D721Med (cell line): ENCODE measurements at places on chromosomes 7 and 10.

- no peak for DNase-seq
Measured at GRCh38 chr10:84352251-84352842, 24.0 kb downstream of the CCSER2 start.

DNA sequence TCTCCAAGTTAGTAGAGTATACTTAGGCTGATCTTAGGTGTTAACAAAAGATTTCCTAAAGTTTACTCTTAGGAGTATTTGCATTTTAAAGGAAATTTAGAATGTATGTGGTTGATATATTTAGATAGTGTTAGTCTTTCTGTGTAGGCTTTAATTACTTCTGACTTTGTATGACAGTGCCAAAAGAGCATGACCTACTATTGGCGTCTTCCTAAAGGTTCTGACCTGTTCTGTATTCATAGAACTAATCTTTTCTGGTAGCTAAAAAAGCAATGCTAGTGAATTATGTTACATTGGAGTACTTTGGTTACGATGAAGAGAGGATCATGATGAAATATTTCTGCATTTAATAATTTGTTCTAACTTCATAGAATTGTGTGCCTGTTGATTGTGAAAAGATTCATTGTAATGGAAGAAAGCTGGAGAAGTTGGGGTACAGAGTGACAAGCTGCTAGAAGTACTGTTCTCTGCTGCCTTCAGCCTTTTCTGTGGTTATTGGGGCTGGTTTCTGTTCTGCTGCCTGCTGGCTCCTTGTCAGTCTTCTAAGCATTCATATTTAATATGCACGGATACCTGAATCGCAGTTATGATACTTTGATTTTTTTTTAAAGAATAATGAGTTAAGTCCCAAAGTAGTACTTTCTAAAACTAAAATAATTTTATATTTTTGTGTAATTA is 13.2 kb downstream of the WAC start:
- no peak for DNase-seq

DNA sequence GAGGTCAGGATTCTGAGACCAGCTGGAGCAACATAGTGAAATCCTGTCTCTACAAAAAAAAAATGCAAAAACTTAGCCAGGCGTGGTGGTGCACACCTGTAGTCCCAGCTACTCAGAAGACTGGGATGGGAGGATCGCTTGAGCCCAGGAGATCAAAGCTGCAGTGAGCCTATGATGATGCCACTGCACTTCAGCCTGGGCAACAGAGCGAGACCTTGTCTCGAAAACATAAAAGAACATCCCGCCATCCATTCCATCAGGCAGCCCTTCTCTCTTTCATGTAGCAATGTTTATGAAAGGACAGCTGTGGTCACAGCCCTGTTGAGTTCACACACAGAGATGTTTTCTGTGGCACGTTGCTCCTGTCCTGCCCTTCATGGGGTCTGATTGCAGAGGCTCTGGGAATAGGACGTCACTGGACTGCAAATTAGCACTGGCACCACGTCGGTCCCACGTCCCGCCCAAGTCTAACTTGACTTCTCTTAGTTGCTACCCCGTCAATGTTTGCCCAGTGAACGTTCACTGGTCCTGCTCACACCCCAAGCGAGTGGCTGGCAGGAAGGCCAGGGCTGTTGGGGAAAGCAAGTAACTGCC is 64.5 kb upstream of the MYL10 start:
- no peak for DNase-seq

DNA sequence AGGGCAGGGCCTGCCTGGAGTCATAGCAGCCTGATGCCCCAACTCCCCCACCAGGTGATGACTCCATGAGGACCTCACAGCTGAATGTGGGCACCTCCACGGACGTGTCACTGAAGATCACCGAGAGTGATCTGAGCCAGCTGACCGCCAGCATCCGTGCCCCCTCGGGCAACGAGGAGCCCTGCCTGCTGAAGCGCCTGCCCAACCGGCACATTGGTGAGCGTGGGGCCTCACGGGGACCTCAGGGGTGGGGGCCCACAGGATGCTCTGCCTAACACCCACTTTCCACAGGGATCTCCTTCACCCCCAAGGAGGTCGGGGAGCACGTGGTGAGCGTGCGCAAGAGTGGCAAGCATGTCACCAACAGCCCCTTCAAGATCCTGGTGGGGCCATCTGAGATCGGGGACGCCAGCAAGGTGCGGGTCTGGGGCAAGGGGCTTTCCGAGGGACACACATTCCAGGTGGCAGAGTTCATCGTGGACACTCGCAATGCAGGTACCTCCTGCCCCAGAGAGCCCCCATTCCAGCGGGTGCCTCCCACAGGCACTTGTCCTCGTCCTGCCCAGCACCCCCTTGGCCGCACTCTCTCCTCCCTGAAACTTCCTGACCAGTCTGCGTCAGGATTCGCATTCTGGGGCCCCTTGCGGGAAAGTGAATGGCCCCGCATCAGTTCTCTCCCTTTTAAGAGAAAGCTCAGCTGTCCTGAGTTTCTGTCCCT is 10.0 kb upstream of the ATP6V1F start:
- no peak for DNase-seq

DNA sequence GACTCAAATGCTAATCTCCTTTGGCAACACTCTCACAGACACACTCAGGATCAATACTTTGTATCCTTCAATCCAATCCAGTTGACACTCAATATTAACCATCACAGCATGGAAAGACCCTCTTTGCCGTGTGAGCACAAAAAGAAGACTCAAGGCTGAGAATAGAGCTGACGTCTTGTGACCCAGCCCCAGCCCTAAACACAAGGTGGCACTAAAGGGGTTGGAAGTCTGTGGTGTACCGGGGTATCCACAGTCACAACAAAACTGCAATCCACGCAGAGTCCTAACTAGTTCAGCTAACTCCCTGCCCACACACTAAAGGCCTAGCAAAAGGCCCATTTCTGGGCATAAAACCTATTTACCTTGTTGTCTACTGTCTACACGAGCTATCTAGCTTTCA is 200.1 kb downstream of the ACTR3B start:
- DNase-seq: no peak

DNA sequence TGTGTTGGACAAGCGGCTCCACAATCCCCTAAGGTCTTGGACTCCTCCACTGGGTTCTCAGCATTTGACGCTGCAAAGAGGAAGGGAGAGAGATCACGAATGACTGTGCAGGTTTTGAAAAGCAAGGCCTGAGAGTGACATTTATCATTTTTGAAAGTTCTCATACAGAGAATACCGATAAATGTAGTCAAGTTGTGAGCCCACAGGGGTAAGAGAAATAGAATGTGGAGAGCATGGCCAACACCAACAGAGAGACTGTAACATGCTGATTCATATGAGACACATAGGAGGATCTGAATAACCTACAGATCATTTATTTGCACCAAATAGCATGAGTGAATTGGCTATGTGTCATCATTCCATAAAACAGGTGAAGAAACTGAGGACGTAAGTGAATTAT is 230.5 kb upstream of the MBL2 start:
- DNase-seq: no peak

DNA sequence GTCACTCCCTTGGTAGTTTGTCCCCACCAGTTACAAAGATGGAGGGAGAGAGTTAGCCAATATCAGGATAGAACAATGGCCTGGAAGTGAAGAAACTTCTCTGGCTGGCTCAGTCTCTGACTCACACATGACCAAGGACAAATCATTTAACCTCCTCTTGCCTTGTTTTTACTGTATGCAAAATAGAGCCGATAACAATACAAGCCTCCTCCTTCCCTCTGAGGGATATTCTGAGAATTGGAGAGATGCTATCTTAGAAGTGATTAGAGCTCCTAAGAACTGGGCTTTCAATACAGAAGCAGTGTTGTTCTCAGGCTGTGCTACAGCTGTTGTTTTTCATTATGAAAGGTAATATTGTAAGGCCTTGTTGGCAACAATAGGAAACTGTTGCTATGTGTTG is 87.7 kb upstream of the EGR2 start:
- no peak for DNase-seq

DNA sequence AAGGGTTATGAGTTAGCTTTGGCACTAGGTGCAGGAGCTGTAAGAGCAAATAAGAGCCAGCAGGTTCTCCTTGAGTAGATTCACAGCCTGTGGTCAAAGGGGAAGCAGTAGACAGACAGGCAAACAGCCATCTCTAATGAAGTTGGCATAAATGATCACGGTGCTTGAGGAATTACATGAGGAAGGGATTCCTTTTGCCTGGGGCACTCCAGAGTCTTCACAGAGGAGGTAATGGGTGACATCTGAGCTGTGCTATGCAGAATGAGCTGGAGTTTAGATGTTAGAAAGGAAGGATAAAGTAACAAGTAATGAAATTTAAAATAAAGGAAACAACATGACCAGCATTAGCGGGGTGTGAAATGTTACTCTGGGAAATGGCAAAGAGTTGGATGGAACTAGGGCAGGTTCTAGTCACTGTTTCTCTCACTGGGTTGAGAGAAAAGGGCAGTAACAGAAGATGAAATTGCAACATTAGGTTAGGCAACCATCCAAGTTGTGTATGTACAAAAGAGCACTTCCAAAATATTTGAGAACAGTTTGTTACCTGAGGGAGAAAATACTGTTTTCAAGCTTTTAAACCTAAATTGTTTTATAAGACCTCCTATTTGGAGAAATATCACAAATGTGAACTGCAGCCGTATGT is 613.8 kb downstream of the PHTF2 start:
- DNase-seq: no peak

GRCh38 chr10:62199584-62199983 is 69.1 kb downstream of the RTKN2 start:
- no peak for DNase-seq

DNA sequence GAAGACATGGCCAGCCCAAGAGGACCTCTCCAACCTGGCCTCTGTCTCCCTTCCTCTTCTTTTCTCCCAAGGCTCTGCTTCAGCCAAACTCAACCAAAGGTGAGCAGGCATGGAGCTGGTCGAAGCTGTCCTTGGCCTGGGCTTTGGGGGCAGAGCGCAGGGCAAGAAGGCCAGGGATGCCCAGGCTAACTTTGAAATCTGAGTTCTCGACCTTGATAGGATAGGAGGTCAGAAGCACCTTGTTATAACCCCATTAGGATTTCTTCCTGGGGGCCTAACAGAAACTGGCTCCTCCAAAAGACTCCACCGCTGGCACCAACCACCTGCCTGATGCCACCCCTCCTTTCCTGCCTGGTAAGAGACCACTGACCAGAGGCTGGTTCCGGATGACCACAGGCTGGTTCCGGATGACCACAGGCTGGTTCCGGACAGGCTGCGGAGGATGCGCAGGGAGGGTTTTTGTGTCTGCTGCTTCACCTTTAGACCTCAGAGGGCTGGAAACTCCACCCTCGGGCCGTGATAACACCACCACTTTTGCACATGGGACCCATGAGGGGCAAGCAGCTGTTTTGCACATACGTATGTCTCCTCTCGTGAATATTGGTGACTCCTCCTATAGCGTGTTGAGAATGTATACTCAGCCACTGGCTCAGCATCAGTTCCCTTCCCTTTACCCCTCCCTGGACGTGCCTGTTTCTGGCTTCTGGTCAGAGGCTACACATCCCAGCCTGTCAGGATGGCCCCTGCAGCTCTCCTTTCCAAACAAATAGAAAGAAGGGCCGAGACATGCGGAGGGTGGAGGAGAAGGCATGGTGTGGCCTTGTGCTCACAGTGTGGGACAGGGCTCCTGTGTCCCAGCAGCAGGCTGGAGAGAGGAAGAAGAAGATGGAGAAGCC is 140.1 kb downstream of the DNAJB6 start:
- DNase-seq: no peak

- DNase-seq: no peak
Measured at GRCh38 chr10:89414879-89415821, 782 bp downstream of the IFIT5 start.
